ENCODE measurements at places on chromosomes 6 and 20.

GRCh38 chr6:143569040-143569439, 57.5 kb upstream of the FUCA2 start:
- DNase-seq: peak; percentile 23

- DNase-seq: peak; percentile 54
Observed at GRCh38 chr20:59571551-59572314, 32.6 kb upstream of the PHACTR3 start.

- no peak for DNase-seq
Observed at GRCh38 chr20:58073945-58074856, 154.3 kb downstream of the ANKRD60 start.

GRCh38 chr20:4956200-4956810, 45.0 kb downstream of the SLC23A2 start:
- DNase-seq: peak; percentile 74
